T-helper 9 cell (primary cell): ENCODE measurements at places on chromosomes 16 and 17.

DNA sequence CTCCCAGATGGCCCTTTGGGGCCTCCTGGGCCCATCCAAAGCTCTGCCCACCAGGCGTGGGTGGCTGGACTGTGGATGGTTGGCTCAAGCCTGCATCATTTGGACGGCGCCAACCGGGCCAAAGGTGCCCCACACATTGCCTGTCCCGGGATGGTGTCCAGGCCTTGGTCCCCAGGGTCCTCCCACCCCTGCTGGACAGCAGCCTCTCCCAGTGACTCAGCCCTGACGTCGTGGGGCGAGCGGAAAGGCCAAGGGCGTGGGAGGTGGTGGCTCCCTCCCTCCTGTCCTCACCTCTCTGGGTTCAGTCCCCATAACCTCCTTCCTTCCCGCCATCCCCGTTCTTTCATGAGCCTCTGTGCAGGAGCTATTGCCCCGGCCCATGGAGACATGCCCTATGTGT, 42.1 kb upstream of the DLX4 start:
- no peak for DNase-seq

DNA sequence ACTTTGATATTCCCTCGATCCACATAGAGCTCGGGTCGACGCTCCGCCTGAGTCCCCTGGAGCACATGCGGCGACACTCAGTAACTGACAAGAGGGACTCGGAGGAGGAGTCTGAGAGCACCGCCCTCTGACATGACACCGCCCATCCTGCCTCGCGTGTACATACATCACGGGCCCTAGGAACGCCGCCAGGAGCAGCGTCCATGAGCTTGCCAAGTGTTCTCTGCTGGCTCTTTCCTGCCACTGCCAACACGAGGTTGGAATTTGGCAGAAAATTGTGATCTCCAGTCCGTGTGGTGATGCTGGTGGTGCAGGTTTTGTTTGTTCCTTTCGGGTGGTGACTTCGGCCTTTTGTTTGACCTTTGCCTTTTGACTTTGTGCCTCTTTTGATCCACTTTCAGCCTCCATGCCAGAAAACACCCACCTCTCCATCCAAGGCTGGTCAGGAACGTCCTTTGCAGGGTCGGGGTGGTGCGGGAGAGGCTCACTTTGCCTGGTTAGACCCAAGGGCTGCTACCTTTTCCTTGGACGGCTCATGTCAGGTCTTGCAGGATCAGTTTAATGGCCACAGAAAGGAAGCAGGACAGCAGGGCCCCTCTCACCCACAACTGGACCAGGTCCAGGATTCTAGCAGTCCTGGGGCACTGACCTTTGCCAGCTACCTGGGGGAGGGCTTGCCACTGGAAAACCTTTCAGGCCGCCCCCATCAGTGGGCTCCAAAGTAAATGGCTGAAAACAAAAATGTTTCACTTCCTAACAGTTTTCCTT, 27.6 kb downstream of the ELAC2 start:
- no peak for DNase-seq

GRCh38 chr16:58198803-58199411, 1.0 kb upstream of the CSNK2A2 start:
- DNase-seq, result no peak

GRCh38 chr17:29138971-29139691, 41.1 kb downstream of the MYO18A start:
- DNase-seq, result peak; percentile 14

- no peak for DNase-seq
Observed at GRCh38 chr17:72512649-72513556, 392.1 kb downstream of the SOX9 start.

DNA sequence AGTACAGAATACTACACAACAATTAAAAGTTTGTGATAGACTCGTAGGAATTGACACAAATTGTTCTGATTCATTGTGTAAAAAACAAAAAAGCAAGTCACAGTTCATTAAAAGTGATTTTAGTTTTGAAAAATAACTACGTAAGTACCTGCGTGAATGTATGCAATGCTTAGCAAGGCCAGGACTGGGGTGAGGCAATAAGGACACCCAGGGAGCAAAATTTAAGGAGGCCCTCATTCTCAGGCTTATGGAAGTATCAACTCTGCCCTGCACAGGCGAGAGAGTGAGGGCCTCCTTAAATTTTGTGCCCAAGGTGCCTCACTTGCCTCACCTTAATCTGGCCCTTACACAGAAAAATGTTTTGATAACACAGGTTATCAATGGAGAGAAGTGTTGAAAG, 31.4 kb downstream of the NOG start:
- DNase-seq, result no peak

DNA sequence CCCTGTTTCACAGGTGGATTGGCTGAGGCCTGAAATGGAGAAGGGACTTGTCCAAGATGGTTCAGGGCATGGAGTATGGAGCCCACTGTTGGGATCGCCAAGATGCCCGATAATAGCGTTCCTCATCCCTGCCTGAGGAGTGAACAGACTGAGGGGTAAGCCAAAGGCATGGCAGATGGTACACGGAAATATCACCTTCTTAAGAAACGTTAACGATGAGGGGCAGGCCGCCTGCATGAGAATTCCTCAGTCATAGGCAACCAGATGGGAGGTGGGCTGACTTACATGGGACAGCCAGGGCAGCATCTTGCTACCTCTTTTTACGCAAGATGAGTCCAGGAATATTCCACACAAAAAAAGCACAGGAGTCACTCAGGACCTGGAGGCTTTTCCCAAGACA, 188.1 kb downstream of the CCDC182 start:
- DNase-seq, result no peak

GRCh38 chr16:84766978-84767773, 52.6 kb upstream of the CRISPLD2 start:
- no peak for DNase-seq

DNA sequence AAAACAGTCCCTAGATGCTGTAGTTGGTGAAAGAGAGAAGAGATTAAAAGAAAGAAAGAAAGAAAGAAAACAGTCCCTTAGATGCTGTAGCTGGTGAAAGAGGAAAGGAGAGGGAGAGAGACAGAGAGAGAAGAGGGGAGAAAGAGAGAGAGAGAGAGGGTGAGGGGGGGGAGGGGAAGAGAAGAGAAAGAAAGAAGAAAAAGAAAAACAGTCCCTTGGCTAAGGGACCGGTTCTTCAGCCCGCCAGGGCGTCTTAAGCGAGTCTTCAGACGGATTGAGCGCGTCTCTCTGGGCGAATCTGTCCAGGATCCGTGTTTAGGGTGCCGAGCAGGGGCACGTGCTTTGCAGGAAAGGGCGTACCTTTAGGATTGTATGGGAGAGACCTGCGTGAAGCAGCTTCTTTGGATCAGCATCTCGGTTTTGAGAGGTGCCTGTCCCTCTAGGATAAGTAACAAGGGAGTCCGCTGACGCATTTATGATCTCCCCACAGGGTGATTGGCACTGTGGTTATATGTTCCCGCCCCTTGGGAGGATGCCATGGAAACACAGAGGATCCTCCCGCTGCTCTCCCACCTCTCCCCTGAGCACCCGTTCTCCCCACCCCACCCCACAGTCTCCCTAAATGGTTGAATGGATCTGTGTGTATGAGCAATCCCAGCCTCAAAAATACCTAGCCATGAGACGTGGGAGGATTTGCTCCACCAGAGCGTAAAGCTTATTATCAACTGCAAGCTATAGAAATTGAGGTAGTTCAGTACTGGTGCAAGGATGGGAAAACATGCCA, 16.7 kb downstream of the GNGT2 start:
- no peak for DNase-seq

GRCh38 chr16:57563487-57563750, 21.0 kb downstream of the ADGRG5 start:
- DNase-seq, result no peak

GRCh38 chr17:37066322-37067255, 117.8 kb downstream of the AATF start:
- no peak for DNase-seq

- DNase-seq, result peak; percentile 21
Observed at GRCh38 chr16:71499775-71500364, 10.7 kb upstream of the ZNF19 start.

DNA sequence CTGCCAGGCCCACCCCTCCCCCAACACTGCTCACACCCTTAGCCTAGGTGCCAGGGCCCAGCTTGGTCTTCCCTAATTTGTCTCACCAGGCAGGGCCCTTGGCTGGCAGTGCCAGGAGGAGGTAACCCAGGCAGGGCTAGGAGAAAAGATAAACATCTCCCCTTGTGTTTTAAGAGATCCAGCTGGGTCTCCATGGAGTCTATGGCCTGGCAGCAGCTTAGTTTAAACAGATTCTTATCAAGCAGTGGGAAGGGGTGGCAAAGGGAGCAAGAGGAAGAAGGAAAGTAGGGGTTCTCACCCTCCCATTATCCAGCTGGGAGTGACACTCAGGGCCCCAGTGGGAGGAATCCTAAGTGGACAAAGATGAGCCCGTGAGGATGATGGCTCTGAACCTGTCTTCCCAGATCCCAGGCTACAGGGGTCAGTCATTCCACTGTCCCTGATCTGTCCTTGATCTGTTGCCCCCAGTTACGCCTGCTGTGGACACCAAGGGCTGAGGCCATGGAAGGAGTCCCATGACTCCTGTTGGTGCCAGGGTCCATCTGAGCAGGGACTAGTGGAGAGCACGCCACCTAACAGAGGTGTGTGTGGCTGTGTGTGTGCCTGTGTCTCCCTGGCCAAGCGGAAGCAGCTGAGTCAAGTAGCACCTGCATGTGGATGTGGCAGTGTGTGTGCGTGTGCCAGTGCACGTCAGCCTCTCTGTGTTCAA, 47.4 kb upstream of the MEIOC start:
- no peak for DNase-seq

GRCh38 chr16:88727871-88728270, 21.6 kb downstream of the CTU2 start:
- DNase-seq, result no peak

DNA sequence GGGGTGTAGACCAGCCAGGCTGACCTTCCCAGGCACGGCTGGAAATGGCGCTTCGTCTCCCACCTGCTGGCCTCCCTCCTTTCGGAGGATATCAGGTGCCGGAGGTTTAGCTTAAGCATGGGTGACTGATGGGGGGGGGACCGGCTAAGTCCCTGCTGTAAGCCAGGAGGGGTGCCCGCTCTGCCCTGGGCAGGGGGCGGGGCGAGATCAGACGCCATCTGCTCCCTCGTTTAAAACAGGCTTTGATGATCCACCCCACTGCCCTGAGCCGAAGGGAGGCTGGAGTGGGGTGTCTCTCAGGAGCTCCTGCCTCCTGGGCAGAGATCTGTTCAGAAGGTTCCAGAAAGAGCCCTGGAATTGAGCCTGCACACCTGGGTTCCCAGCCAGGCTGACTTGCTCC, 26.0 kb downstream of the C16orf74 start:
- DNase-seq, result no peak

- DNase-seq, result no peak
Observed at GRCh38 chr17:74877592-74878548, 5.1 kb upstream of the FDXR start.
